NCI-H524 (cell line): ENCODE measurements at places on chromosomes 12 and 14.

GRCh38 chr12:45235087-45236025 lies 19.5 kb downstream of the ANO6 start:
- no peak for DNase-seq

GRCh38 chr14:45222485-45223262 lies 30.3 kb downstream of the MIS18BP1 start:
- no peak for DNase-seq

DNA sequence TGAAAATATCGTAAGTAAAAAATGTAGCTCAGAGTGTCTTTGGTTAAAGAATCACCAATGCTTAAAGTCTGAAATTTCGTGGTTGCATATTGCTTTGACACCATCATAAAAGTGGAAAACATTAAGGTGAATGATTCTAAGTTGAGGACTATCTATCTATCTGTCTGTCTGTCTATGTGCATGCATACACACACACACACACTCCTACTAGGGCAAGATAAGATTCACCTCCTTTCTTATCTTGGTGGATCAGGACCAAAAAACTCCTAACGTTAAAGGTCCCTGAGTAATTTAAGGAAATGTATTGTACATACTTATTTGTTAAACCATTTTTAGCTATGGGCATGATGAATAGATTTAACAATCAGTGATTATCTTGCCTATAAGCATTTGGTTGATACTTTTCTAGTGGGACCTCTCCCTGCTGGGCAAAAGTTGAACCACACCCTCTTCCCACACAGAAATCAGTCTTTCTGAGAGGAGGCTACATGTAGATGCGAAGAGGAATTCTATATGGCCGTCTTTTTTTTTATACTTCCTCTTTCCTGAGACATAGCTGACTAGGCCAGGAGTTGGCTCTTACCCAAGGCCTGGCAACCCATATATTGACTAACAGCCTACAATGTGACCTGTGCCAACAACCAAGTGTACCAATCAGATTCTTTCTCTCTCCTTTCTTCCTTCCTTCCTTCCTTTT lies 19.3 kb upstream of the LLPH start:
- DNase-seq, result no peak

GRCh38 chr12:12909995-12910420 lies 18.6 kb downstream of the GPRC5A start:
- no peak for DNase-seq

GRCh38 chr12:6751767-6752166 lies 1.2 kb downstream of the MLF2 start:
- DNase-seq, result no peak

DNA sequence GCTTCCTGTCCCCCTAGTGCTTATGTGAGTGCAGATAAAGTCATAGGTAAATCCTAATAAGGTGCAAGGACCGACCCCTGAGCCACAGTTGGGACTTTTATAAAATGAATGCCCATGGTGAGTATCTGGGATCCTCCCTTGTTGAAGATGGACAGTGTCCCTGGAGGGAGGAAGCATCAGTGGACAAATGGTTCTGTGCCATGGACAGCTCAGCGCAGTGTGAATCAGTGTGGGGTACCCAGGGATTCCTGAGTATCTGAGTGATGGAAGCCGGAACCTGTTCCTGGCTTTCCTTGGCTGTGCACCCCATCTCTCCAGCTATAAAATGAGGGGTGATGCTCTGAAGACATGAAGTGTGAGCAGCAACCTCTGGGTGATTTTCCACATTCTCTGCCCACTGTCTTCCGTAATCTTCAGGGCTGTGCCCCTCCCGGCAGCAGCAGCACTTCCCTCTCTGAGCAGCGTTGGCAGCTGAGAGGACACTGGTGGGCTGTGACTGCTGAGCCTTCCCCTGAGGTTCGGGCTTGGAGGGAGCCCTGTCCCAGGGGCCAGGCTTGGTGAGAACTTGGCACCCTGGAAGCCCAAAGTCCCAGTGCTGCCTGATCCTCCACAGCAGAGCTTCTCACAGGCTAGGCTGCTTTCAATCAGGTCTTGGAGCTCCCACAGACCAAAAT lies 25.0 kb downstream of the VCPKMT start:
- no peak for DNase-seq

GRCh38 chr14:105617201-105617777 lies 90.9 kb downstream of the TMEM121 start:
- no peak for DNase-seq

DNA sequence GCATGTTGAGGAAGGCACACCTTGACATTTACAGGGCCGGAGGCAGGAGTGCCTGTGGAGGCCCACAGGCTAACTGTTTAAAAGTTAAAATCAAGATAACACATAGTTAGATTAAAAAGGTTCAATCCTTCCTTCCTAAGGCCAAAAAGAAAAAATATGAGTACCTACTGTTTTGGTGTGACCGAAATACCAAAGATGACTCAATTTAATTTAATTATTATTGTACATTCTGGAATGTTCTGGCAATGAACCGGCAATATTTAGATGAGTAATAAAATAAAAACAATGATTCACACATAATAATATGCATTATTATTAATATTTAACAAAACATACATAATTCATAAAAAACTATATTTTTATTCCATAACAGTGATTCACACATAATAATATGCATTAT lies 136.8 kb upstream of the NTF3 start:
- no peak for DNase-seq

DNA sequence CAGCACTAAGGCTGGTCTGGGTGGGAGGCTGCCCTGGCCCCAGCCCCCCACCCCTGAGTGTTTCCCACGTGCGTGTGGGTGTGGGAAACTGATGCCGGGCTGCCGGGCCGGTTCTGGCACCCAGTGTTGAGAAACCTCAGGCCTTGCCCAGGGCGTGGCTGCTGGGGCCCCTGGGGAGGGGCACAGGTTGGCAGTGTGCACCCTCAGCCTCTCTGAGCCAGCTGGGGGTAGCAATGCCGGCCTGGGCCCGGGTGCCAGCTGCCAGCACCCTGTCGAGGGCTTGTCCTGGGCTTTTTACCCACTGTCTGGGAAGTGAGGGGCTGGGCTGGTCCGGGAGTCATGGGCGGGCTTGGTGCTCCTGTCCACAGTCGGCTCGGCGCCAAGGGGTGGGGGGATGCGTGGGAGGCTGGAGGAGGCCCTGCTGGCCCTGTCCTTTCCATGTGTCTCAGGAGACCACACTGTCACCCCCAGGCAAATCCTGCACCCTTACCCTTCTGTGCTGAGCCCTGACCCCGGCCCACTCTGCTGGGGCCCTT lies 15.7 kb downstream of the ASPG start:
- DNase-seq, result no peak

GRCh38 chr12:89712706-89713105 lies 4.1 kb upstream of the ATP2B1 start:
- DNase-seq, result no peak

- DNase-seq, result no peak
Observed at GRCh38 chr14:86027144-86027543, 497.2 kb downstream of the FLRT2 start.

- DNase-seq, result no peak
Observed at GRCh38 chr12:101781834-101782233, 42.6 kb upstream of the SYCP3 start.

DNA sequence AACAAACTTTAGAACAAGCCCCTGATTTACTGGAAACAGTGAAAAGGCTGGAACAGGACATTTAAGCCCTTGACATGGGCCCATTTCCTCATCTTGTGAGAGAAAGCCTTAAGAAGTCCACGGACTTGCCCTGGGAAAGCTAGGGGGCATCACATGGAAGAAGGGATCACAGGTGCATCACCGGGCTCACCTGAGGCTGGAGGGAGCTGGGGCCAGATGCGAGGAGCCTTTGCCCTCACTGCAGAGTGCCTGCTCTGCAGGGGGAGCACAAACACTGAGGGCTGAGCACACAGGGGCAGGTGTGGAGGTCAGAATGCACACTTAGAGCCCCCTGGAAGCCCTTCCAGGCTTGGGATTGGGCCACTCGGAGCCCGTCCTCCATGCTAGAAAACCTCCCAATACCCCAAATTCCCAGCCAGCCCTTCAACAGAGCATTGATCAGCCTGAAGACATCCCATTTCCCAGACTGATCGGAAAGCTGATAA lies 5.2 kb upstream of the KRT1 start:
- DNase-seq, result no peak
